ENCODE measurements at places on chromosomes 11 and 22.
A peak's percentile ranks its signal among the peaks of the same experiment; 100 is the strongest.

- DNase-seq, result no peak
Observed at GRCh38 chr11:36693139-36693843, 95.3 kb upstream of the RAG2 start.

DNA sequence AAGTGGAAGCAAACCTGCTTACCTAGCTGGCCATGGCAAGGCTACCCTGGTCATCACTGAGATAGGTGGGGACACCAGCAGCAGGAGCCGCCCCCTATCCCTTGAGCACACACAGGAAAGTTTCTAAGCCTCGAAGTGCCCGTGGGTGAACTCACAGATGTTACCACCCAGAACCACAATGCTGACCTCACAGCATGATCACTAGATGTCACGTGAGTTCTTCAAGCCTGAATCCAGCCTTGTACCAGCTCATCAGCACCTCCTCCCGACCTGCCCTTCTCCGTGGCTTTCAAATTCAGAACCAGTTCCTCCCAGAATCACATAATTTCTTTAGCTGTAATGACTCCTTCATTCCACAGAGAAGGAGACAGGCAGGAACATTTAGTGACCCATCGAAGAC, 24.7 kb upstream of the TIMP3 start:
- DNase-seq, result no peak

- DNase-seq, result no peak
Observed at GRCh38 chr11:102640946-102641345, 15.8 kb upstream of the MMP20 start.

- DNase-seq, result no peak
Observed at GRCh38 chr11:1507381-1508140, 21.0 kb upstream of the MOB2 start.

DNA sequence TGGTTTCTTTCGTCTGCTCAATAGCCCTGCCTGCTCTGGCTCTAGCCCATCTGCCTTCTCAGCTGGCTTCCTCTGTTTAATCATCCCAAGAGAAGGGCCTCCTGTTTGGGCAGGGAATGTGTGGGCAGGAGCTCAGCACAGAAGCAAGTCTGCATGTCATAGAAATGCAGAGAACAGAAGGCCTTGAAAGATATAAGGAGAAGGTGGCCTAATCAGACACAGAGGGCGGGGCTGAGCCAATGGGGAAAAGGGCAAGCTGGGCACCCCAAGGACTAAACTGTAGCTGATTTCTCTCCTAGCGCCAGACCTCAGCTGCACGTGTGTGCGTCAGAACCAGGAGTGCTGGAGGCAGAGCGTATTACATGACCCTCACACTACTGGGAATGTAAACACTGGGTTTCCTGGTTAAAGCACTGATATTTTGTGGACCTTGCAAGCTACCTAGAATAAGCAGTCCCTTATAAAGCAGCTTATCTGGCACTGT, 7.6 kb upstream of the CCKBR start:
- DNase-seq, result no peak

- no peak for DNase-seq
Observed at GRCh38 chr11:36240801-36241200, 48.4 kb downstream of the COMMD9 start.

- no peak for DNase-seq
Observed at GRCh38 chr11:59841514-59841913, 3.8 kb downstream of the CBLIF start.

DNA sequence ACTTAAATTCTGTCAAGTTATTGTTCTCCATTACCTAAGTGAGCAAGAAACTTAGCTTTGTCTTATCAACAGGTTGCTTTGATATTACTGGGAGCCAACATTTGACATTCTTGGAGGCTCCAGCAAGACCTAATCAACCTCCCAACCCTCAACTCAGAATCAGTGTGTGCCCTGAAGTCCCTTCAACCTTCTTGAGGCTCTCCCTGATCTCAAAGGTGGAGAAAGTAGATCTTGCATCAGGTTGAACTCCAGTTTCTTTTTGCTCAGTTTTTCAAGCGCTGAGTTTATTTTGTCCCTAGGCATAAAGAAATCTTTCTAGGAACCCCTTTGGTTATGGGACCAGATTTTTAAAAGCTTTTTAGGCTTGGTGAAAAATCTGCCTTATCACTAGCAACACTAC, 1.4 kb downstream of the FAM111A start:
- no peak for DNase-seq

- no peak for DNase-seq
Observed at GRCh38 chr11:1792461-1792860, 28.7 kb upstream of the CTSD start.

DNA sequence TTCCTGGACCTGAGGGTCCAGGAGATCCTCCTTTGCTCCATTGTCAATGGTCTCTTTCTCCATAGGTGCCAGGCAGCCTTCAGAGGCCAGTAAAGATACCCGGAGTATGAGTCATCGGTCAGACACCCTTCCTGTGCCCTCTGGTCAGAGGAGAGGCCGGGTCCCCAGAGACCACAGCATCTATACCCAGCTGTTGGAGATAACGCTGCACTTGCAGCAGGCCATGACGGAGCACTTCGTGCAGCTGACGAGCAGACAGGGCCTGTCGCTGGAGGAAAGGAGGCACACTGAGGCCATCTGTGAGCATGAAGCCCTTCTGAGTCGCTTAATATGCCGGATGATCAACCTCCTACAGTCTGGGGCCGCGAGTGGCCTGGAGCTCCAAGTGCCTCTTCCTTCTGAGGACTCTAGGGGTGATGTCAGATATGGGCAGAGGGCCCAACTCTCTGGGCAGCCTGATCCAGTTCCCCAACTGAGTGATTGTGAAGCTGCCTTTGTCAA, at the start of gene ACCSL:
Gene ACCSL, plus strand, starts transcription at position 51 of the 501 bp plus-strand sequence. Its CDS starts 56 bp downstream, at position 107.
- no peak for DNase-seq

DNA sequence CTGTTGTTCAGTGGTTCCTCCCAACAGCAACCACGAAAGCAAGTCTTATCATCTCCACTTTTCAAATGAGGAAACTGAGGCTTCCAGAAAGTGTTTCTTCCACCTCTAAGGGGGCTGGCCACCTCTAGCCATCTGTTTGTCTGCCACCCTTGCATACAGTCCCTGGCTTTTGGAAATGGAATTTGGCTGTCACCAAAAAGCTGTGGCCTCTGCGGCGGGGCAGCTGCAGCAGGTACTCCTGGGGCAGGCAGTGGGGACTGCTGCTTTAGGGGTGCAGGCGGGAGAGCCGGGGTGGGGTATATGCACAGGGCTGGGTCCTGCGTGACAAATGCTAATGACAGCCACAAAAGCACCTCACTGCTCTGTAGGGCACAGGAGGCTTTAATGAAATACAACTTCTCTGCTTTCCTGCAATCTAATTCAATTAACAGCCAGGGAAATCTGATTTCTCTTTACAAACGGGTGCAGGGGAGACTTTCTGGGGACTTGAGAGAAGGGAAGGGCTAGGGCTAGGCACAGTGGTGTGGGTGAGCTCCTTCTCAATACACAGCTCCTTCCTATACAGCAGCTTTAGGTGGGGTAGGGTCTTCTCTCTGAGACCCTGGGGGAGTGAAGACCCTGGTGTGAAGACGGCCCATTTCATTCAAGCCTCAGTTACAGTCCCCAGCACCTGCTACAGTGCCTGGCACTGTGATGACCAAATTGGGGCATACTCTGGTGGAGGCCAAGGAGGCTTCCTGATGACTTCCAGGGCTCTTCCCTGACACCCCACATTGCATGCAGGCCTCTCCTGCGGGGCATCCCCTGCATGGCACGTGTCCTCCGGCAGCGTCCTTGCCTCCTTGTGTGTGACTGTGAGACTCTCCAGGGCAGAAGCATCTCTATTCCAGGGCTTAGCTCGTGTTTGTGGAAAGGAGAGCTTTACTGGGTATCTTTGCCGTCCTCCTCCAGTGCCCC, 161.6 kb downstream of the CEP164 start:
- DNase-seq, result no peak

DNA sequence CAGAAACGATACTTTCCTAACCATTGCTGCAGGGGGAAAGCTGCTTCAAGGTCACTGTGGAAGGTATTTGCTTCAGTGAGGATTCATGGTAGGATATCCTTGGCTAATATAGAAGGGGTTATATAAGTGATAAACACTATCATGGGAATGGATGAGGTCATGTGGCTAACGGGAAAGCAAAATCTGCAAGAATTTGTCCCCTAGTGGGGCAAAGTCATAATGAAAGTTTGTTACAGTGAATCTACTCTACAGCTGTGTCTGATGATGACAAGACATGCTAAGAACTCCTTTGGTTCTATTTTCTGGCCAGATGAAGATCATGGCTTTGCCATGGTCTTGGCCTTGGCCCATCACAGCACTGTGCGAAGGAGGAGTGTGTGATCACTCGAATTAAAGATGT, 13.8 kb downstream of the MMP20 start:
- no peak for DNase-seq

DNA sequence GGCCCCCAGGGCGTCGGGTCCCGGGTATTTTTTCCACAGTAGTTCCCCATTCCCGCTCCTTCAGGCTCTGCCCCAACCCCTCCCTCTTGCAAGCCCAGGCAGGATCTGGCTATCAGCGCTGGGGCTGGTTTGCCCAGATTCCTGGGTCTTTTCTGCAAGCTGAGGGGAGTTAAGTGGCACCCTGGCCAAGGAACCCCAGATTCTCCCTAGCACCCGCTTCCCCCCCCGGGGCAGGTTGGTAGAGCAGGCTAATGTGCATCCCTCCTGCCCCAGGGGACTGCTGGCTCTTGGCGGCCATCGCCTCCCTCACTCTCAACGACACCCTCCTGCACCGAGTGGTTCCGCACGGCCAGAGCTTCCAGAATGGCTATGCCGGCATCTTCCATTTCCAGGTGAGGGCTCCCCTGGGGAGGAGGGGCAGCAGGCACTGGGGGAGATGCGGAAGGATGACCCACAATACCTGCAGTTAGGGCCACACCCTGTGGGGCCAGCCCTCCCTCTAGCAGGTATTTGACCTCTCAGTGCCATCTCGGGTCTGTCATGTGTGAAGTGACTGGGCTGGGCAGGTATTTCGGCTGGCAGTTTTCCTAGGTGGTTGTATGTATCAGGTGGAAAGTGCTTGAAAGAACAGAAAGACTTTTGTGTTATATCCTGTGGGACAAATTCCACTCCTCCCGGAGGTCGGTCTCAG, 1.6 kb downstream of the CAPN1 start:
- DNase-seq, result no peak

- DNase-seq, result no peak
Observed at GRCh38 chr11:19627566-19627965, 85.1 kb upstream of the NAV2 start.

DNA sequence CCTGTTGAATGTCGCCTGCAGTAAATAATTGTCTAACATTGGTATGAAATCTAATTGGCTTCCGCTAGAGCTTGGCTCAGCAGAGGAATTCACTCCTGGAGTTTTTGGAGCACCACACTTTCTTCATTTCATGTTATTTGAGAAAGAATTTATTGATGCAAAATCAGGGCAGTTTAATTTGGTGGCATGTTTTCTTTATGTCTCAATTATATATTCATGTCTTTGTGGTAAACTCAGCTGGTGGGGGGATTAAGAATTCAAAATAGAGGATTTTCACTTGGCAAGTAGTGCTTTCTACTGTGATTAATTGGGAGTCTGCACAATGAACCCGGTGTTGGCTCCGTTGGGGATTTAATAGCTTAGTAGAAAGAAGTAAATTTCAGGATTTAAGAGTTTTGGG, 784.4 kb downstream of the NTM start:
- DNase-seq, result no peak

- no peak for DNase-seq
Observed at GRCh38 chr11:128728767-128729587, 35.1 kb downstream of the FLI1 start.

DNA sequence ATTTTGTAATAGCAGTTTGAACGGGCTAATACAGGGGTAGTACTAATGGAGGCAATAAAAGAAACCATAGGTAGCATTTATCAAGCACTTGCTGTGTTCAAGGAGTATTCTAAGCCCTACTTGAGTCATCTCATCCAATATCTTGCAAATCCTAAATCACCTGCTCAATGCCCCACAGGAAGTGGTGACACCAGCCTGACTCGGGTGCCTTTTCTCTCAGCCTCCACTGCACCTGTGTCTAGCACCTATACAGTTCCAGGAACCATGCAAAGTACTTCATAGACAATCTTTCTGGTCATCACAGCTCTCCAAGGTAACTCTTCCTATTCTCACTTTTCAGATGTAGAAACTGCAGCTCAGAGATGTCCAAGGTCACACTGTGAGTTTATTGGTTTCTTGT, 98.0 kb downstream of the PRR5L start:
- DNase-seq, result no peak

DNA sequence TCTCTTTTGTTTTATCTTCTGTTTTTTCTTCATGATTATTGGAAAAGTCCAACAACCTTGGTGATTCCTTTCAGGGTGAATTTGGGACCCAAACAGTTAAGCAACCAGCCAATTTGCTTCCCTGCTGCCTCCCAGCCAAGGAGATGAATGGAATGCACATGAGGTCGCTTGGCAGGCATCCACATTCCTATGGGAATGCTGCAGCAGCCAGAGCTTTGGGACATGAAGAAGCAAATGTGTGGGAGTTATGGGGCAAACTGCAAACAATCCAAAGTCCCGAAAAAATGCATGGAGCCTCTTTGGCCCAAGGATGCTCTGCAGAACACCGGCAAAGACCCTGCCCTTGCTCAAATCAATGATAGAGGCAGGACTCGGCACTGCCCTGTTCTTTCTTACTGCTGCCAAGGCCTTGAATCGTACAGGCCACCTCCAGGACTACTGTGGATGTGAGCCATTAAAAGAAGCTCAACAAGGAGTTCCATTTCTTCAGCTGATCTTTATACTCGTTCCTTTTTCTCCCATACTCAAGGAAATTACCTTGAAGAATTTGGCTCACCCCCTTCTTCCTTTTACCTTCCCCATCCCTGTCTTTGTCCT, 117.3 kb upstream of the TEAD1 start:
- DNase-seq, result peak; percentile 71

DNA sequence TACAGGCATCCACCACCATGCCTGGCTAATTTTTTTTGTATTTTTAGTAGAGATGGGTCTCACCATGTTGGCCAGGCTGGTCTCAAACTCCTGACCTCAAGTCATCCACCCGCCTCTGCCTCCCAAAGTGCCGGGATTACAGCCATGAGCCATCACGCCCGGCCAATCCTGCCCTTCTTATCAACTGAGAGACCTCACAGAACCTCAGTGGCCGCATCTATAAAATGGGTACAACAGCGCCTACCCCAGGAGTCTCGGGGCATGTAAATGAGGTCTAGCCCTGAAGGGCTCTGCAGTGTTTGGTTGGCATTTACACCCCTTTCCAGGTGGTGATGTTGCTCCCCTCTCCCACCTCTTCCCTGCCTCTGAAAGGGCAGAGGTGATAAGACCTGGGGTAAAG, 11.7 kb downstream of the SYNGR1 start:
- no peak for DNase-seq

Measured in H54 (cell line).